NCI-H510A (cell line): ENCODE measurements at places on chromosomes 11 and 22.

GRCh38 chr11:101187748-101188147 is 58.1 kb upstream of the PGR start:
- no peak for DNase-seq

GRCh38 chr22:35620624-35621251 is 3.6 kb upstream of the MB start:
- no peak for DNase-seq

GRCh38 chr11:86358720-86359119 is 16.0 kb upstream of the CCDC81 start:
- no peak for DNase-seq

DNA sequence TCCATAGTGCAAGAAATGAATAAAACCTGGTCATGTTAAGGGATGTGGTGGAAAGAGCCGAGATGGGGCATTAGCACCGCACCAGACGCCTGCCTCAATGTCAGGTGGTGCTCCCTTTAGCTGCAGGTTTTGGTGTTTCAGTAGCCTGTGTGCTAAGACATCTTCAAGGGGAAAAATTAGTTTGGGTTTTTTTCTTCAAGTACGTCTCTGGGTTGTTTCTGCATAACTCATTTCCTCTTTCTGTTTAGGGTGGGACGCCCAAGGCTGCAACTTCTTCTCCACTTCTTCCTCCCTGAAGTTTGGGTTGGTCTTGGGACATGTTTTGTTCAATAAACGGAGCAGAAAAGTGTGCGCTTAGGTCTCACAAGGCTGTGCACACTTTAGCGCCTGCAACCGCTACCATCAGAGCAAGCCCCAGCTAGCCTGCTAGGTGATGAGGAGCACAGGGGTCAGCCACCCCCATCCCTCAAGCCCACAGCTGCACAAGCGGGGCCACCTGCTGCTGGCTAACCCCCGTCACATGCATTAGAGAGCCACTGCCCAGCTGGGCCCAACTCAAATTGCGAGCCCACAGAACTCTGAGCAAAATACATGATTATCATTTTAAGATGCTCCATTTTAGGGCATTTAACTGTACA is 1495.7 kb downstream of the TBC1D22A start:
- no peak for DNase-seq

GRCh38 chr11:69414773-69415187 is 66.7 kb upstream of the LINC01488 start:
- no peak for DNase-seq

- DNase-seq, result no peak
Observed at GRCh38 chr11:114244726-114245394, 51.3 kb upstream of the NNMT start.

- no peak for DNase-seq
Observed at GRCh38 chr11:66324664-66325063, 7.8 kb upstream of the CD248 start.

DNA sequence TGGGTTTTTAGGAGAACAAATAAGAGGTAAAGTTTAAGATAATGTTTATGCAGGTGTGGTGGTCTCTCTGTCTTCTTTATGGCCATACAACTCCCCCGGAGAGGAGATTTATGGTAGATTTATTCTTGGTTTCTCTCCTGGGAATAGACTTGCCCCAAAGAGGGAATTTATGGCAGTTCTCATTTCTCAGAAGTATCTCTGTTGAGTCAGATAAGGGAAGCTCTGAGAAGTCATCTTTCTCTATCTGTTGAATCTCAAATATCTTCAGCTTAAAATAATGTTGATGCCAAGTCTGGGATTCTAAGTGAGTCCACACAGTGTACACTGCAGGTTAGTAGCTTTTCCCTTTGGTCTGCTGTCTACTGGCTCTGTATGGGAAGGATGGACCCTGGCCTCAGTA is 276.4 kb upstream of the PLET1 start:
- DNase-seq, result no peak

- no peak for DNase-seq
Observed at GRCh38 chr11:125272821-125273220, 108.3 kb downstream of the PKNOX2 start.

- no peak for DNase-seq
Observed at GRCh38 chr11:117152066-117152465, 8.0 kb downstream of the PAFAH1B2 start.

GRCh38 chr11:17684550-17684949 is 34.8 kb upstream of the MYOD1 start:
- DNase-seq, result no peak

DNA sequence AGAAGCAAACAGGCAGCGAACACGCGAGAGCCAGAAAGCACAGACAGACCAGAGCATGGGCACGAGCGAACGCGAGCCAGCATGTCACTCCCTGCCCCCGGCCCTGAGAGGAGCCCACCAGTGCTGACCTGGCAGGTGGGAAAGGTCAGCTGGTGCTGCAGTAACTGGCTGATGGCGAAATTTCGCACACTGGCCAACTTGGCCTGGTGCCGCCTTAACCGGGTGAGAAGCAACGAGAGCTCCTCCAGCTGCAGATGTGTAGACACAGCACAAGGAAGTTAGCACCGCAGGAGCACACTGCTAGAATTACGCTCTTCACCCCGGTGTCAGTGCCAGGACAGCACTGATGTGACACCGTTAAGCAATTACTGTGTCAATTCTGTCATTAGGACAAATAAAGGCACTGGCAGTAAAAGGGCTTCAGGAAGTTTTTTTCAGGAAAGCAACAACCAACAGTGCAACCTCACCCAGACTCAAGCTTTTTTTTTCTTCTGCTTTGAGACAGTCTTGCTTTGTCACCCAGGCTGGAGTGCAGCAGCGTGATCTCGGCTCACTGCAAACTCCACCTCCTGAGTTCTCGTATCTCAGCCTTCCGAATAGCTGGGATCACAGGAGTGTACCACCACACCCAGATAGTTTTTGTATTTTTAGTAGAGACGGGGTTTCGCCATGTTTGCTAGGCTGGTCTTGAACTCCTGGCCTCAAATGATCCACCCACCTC is 76.8 kb downstream of the C11orf58 start:
- DNase-seq, result peak; percentile 2

GRCh38 chr22:27692243-27692642 is 109.3 kb downstream of the MN1 start:
- DNase-seq, result no peak

GRCh38 chr11:46898396-46899095 is 19.8 kb downstream of the LRP4 start:
- DNase-seq, result no peak

DNA sequence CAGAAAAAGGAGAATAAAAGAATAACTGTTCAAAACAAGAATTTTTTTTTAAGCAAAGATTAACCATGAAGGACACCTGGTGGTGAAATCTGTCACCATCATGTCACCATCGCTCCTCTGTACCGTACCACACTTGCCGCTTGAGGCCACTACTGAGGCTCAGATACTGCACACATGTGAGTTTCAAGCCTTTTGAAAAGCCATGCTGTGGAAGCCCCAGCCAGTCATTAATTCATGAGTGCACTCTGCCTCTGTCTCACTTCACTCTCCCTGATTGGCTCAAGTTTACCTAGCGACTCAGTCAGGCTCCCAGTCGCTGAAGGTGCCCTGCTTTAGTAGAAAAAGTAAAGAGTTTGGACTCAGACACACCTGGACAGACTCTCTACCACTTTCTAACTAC is 6.6 kb upstream of the MS4A12 start:
- peak; percentile 0 for DNase-seq

GRCh38 chr22:44667829-44668189 is 34.2 kb upstream of the PRR5 start:
- DNase-seq, result no peak

- DNase-seq, result no peak
Observed at GRCh38 chr11:30314625-30315024, 8.3 kb upstream of the ARL14EP start.

DNA sequence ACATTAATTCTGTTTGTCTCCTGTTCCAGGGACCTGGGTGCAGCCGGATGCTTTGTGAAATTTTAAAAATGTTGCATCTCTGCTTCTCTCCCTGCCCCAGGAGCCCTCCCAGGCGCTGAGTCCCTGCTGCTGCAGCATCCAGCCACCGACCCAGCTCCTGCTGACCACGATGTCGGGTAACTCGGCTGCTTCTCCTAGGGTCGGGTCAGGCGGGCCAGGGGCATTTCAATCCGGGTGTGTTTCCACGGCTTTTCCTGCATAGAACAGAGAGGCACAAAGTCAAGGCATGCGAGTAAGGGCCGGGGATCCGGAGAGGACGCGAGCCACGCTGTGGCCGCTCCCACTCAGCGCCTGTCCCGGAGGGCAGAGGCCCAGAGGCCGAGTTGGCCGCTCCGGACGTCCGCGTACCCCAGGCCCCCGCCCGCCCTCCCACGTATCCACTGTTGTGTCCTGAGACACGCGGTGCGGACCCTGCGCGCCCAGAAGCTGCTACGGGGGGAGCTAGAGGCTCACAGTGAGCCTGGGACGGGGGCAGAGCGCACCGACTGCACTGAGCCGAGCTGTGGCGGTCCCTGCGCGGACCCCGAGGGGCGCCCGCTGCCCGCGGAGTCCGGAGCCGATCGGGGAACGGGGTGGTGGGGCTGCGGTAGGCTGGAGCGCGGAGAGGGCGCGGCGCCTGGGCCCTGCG is at the start of gene POU2AF3:
Gene POU2AF3 (plus strand): TSS at position 134 of the 688 bp plus-strand sequence. CDS start 36 bp downstream, at position 170.
- no peak for DNase-seq

- DNase-seq, result no peak
Observed at GRCh38 chr11:119626197-119626841, 102.7 kb downstream of the NECTIN1 start.

DNA sequence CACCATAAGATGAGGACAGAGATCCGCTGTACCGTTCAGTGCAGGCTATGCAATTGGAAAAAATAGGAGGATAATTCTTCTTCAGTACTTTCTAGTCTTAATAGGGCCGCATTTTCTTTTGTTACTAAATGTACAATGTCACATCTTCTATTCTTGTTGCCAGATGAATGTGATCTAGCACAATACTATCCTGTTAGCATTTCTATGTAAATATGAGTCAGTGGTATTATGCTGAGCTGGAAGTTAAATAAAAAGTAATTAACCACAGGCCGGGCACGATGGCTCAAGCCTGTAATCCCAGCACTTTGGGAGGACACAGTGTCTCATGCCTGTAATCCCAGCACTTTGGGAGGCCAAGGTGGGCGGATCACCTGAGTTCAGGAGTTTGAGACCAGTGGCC is 24.4 kb upstream of the BIRC3 start:
- DNase-seq, result no peak

DNA sequence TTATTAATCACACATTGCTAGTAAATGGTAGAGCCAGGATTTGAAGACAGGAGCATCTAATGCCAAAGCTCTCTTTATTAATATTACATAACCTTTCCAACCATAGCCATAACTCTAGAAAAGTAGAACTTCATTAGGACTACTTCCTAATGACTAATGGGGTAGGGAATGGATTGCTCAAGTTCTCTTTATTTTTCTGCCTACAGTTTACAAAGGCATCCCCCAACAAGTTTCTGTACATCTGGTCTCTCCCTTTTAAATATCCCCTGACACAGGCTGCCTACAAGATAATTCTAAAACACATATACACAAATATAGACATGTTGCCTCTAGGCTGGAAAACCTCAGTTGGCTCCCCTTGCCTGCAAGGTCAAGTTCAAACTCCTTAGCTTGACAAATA is 534.9 kb downstream of the SOX6 start:
- DNase-seq, result no peak

GRCh38 chr22:43345761-43346301 is 2.7 kb upstream of the SCUBE1 start:
- no peak for DNase-seq

- no peak for DNase-seq
Observed at GRCh38 chr11:64040684-64041322, 5.1 kb downstream of the FLRT1 start.

DNA sequence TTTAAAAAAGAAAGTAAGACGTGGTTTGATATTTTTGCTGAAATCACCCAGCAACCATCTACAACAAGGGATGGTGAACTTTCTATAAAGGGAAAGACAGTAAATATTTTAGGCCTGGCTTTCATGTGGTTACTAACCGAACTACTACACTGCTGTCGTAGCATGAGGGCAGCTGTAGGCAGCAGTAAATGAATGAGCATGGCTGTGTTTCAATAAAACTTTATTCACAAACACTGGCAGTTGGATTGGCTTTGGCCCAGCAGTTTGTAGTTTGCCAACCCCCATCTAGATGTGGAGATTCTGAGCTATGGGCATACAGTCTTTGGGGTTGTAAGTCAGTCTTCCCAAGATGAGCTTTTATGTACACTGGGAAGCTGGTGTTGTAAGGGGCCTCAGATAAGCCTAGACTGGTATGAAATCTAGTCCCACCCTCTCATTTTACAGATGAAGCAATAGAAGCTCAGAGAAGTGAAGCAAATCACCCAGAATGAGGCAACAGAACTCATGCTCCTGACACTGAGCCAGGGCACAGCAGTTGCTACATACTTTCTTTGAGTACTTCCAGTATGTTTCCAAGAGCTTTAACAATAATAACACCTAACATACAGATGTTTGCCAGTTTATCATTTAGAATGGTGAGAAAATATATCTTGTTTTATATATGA is 204.4 kb downstream of the ADAMTS15 start:
- DNase-seq, result no peak

DNA sequence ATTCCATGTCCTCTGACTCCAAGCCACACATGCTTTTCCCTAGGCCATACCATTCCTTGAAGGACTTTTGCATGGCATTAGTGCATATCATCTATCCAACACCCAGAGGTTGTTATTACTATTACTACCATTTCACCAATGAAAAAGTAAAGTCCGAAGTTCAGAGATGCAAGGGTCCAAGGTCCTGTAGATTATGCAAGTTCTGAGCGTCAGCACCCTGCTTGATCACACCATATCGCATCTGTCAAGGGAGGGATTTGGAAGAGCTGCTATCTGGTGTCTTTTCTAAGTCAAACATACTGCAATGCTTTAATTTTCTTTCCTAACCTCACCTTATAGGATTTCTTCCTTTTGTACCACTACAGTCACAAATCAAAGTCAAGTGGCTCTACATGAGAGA is 214.7 kb upstream of the CADM1 start:
- no peak for DNase-seq

GRCh38 chr22:31776231-31776630 is 22.4 kb downstream of the DEPDC5 start:
- DNase-seq, result no peak

GRCh38 chr22:32144496-32145274 is 14.4 kb downstream of the C22orf42 start:
- DNase-seq, result no peak

DNA sequence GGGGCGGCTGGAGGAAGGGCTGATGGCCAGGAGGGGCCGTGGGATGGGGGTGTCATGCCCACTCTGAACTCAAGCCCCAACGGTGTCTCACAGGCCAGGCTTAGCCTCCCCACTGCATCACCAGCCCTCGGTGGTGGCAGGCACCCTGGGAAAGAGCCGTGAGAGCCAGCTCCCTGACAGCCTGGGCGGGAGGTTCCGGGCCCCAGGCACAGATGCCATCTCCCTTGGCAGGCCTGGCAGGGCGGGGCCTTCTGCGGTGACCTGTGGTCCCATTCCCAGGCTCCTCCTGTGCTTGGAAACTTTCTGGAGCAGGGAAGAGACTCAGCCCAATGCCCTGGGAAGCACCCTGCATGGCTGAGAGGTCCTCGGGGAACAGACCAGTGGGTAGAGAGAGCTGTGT is 4.8 kb downstream of the PHLDA2 start:
- no peak for DNase-seq

GRCh38 chr11:128330203-128330602 is 257.2 kb downstream of the ETS1 start:
- no peak for DNase-seq
